T-helper 17 cell (primary cell): ENCODE measurements at places on chromosomes 1 and 21.

GRCh38 chr1:5466487-5466886 lies 525.7 kb downstream of the NPHP4 start:
- no peak for DNase-seq

GRCh38 chr1:229110986-229111385 lies 159.9 kb upstream of the RAB4A start:
- no peak for DNase-seq

- no peak for DNase-seq
These were observed 81.7 kb downstream of the DDX20 start for GRCh38 chr1:111837393-111837792.

DNA sequence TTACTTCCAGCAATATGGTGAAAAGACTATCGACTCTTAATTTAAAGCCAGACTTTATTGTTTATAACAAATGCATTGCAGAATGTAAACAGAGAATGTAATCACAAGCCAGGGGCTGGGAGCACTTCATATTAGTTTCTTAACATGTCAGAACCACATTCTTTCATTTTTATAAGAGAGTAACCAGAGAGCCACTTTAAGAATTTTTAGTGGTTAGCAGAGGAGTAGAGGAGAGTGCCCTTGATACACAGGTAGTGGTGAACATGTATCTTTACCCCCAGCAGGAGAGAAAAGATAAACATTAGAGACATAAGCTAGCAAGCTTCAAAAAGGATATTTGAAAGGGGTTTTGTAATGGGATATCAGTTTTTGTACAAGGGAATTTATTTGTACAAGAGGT lies 11.1 kb downstream of the AMY2B start:
- no peak for DNase-seq

DNA sequence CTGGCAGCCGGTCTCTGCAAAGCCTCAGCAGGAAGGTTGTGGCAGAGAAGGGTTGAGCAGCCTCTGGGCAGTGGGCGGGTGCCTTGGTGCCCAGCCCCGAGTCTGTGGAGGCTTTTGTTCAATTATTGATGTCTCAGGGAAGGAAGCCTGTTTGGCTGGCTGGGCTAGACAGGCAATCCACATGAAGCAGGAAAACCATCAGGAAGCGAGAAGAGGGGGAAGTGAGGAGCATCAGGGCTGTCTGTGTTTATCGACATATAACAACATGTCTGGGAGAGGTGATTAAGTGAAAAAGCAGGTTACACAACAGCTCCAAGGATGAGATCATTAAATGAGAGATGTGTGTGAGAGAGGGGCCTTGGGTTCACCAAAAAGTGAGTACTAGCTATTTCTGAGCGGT lies 105.4 kb downstream of the UBE2U start:
- DNase-seq = no peak

GRCh38 chr1:177311586-177311985 lies 140.8 kb downstream of the BRINP2 start:
- no peak for DNase-seq

- no peak for DNase-seq
These were observed 64.4 kb downstream of the UMODL1 start for GRCh38 chr21:42135386-42136052.
